ENCODE measurements at places on chromosomes 5 and 9.

GRCh38 chr9:124260769-124261603 lies 3.2 kb downstream of the NEK6 start:
- DNase-seq = no peak

GRCh38 chr9:69898714-69899209 lies 78.1 kb downstream of the CFAP95 start:
- DNase-seq = no peak

GRCh38 chr9:38208206-38208901 lies 139.3 kb upstream of the SHB start:
- no peak for DNase-seq

GRCh38 chr5:110909415-110909814 lies 162.1 kb upstream of the TSLP start:
- no peak for DNase-seq

- DNase-seq = no peak
Measured at GRCh38 chr5:123503299-123503698, 8.7 kb upstream of the CSNK1G3 start.

GRCh38 chr9:136854842-136855460 lies 2.8 kb downstream of the MAMDC4 start:
- DNase-seq = no peak

DNA sequence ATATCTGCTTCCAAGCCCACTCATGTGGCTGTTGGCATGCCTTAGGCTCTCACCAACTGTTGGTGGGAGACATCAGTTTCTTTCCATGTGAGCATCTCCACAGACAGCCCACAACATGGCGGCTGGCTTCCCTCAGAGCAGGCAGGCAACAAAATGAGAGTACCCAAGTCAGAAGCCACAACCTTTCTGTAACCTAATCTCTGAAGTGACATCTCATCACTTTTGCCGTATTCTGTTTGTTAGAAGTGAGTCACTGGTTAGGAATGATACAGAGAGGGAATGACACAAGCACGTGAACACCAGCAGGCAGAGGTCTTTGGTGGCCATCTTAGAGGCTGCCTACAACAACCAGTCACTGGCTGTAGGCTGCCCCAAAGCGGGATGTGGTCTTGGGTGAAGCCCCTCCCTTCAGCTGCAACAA lies 88.6 kb upstream of the RASGRF2 start:
- DNase-seq = peak; percentile 32

GRCh38 chr9:105047742-105048041 lies 119.7 kb upstream of the ABCA1 start:
- DNase-seq = no peak

DNA sequence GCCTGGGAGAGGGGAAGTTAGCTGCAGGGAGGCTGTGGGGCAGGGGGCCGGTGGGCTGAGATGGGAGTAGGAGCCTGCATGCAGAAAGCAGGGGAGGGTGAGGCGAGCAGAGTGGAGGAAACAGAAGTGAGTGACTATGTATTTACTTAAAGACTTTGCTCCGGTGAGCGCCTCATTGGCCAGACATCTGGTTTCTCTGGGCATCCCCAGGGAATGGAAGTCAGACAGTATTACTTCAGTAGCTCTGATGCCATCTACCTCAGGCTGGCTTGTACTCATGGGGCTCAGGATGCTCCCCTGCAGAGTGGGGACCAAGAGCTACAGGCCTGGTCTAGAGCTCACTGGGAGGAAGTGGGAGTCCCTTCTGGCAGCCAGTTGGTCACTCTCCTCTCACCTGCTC lies 78.2 kb upstream of the ARAP3 start:
- DNase-seq = no peak

DNA sequence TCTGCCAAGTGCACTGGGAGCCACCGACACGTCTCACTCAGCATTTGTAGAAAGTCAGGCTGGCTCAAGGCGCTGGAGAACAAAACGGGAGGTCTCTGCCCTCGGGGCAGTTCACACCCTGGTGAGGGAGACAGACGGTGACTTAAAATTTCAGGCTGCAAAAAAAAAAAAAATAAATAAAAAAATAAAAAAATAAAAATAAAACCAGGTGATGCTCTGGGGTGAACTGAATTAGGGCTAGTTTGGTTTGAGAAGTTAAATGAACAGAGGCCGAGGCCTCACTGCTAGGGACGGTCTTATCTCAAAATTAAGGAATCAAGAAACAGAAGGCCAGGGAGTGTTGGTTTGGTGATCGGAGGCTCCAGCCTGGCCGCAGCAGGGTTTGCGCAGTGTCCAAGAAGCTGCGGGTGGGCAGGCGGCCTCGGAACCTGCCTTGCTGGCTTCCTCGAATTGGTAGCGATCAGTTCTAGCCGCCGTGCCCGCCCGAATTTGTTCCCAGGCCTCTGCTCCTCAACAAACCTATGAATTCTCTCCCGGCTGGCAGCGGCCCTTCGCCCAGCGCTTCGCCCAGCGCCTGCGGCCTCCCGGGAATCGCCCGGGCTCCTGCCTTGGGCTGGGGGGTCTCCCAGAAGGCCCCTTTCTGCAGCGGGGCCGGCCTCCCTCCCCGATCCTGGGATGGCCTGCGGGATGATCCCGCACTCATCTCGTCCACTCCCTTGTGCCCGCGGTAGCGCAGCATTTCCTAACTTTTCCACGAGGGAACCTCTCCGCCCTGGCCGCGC lies 1.5 kb downstream of the NKX2-5 start:
- no peak for DNase-seq

- DNase-seq = no peak
Measured at GRCh38 chr5:173802670-173803165, 85.4 kb upstream of the CPEB4 start.

GRCh38 chr5:39137819-39138451 lies 63.7 kb upstream of the RICTOR start:
- DNase-seq = no peak

DNA sequence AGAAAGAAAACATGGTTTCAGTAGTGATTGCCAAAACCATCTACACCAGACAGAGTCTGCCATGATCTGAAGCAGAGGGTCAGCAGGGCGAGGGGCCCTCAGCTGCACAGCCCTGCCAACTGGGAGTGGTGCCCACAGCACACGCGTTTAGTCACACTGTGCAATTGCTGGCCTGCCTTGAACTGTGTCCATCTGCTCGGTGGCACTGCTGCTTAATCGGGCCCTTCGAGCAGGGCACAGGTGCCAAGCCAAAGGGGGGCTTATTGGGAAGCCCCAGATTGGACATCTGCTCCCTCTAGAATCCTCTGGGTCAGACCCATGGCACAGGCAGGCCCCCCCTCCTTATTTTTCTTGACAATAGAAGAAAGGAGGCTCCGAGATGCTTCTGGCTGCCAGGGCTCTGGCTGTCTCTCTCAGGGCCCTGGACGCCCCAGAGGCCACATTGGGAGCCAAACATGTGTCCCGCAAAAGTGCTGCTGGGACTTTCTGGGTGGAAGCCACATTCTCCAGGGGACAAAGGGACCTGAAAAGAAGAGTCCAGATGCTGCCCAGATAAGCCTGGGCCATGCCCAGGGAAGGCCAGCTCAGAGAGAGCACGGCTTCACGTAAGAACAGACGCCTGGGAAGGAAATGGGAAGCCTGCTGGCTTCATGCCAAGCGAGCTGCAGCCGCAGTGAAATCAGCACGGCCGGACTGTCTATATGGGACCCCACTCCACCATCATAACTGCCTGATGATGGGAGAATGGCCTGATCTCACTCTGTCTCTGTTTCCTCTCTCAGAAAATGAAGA lies 349.2 kb downstream of the GADD45G start:
- DNase-seq = no peak

DNA sequence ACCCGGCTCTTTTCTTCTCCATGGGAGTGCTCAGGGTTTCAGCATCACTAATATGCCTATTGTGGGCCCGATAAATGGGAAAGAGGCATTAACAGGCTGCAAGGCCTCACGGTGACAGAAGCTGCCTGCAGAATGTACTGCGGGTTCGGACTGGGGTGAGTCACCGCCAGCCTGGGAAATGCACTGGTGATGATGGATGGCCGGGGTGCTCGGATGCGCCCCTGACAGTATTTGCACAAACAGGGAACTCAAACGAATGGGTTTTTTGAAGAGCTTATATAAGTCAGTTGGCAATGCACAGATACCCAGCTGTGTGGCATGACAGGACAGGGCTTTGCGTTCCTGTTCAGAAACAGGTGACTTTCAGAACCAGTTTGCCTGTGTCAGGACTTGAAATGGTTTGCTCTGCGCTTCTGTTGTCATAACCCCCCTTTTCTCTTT lies 42.0 kb upstream of the PITX1 start:
- DNase-seq = no peak

Measured in stimulated activated CD4-positive, alpha-beta T cell treated with anti-CD3 and anti-CD28 coated beads, Interleukin-12 subunit alpha, Interleukin-12 subunit beta, amount 100 ng/mL, for 48 hours (primary cell).